Right renal pelvis (tissue), 4 donors: ENCODE measurements at places on chromosomes 2 and 18. TPM values are rescaled to one million over a fixed set of nuclear protein-coding genes. Genes with fewer than 3 reads are reported as not detected.

- no peak for DNase-seq
Observed at GRCh38 chr2:234401426-234401825, 95.5 kb downstream of the ARL4C start.

DNA sequence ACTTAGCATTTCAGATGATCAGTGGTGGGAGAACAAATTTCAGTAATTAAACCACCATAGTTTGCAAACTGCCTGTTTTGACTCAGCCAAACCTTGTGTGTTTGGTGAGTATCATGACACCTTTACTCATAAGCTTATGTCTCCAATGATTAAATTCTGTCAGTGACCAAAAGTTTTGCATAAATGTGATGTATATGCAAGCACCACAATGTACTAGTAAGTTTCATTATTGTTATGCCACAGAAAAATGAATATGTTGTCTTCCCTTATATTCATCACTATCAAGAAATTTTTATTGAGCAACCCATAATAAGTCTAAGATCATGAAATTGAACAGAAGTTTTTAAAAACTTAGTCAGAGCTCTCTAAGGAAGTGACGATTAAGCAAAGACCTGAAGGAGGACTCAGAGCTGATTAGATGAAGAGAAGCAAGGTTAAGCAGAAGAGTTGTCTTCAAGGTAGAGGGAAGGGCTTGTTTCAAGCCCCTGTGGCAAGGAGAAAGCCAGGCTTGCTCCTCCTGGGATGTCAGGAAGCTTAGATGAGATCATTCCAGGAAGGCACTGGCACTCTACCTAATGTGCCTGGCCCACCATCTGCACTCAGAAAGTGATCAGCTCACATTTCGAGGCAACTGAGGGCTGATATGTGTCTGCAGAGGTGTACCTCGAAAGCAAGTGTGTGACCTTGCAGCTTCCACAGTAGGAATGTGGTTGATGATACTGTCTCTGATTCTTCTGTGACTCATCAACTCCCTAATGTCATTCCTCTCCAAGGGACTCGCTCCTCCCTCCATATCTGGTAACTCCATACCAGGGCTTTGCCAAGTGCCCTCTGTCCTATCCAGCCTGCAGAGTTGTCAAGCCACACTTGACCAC, 54.7 kb downstream of the KCTD18 start:
- no peak for DNase-seq

DNA sequence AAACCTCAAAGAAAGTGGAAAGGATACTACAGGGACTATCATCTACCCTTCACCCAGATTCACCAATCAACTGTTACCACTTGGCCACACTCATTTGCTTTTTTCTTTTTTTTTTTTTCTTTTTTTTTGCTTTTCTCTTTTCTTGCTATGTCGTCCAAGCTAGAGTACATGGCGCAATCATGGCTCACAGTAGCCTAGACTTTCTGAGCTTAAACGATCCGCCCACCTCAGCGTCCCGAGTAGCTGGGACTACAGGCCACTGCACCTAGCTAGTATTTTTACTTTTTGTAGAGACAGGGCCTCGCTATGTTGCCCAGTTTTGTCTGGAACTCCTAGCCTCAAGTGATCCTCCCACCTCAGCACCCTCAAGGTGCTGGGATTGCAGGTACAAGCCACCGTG, 24.0 kb downstream of the BIN1 start:
- DNase-seq = no peak

DNA sequence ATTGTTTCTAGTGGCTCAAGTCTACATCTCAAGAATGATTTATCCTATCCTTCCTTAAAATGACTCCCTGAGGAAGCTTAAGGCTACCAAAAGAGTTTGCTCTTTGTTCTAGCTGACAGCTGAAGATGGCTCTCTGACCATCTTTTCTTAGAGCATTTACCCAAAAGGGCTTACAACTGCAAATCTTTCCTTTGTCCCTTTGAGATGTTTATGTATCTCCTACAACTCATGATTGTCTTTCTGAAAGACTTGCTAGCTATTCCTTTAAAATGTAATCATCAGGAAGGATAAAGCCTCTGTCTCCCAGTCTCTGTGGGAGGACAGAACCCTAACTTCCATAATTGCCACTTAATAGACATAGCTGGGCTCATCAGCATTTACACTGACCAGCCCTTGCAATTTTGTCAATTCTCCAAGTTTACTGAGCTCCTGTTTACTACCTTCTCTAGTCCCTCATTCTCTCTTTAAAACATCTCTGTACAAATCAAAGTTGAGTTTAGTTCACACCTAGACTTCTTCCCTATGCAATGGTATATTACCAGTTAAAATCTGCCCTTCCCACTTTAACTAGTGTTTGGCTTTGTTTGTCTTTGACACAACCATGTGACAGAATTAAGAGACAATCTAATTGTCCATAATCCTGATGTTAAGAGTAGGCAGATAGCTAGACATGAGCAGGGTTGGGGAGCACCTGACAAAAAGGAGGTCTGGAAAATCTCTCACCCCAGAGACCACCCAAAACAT, 188.2 kb downstream of the PTH2R start:
- DNase-seq = no peak

DNA sequence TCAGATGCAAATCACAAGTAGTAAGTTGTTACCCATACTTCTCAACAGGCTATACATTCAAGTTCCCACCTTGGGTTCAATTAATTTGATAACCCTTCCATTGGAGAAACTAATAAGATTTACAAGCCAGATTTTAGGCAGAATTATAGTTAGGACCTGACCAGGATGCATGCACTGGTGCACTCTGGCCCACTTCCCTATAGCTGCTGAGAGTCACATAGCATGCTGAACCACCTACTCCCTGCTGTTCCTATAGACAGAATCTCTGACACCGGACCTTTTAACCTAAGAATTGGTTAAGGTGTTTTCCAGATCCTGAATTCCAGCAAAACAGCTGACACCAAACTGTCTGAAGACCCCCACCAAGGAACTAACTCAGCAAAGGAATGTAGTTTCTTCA, 26.2 kb downstream of the FAM210A start:
- no peak for DNase-seq

- DNase-seq = no peak
Observed at GRCh38 chr18:27715751-27716150, 461.2 kb downstream of the CDH2 start.

Gene CLK1
- polyA plus RNA-seq = 287 TPM

Gene HRH4
- 0.09 TPM for polyA plus RNA-seq

GRCh38 chr2:53848062-53848461, 11.7 kb downstream of the GPR75 start:
- no peak for DNase-seq

Gene TUBA4A
- 60.1 TPM for polyA plus RNA-seq

DNA sequence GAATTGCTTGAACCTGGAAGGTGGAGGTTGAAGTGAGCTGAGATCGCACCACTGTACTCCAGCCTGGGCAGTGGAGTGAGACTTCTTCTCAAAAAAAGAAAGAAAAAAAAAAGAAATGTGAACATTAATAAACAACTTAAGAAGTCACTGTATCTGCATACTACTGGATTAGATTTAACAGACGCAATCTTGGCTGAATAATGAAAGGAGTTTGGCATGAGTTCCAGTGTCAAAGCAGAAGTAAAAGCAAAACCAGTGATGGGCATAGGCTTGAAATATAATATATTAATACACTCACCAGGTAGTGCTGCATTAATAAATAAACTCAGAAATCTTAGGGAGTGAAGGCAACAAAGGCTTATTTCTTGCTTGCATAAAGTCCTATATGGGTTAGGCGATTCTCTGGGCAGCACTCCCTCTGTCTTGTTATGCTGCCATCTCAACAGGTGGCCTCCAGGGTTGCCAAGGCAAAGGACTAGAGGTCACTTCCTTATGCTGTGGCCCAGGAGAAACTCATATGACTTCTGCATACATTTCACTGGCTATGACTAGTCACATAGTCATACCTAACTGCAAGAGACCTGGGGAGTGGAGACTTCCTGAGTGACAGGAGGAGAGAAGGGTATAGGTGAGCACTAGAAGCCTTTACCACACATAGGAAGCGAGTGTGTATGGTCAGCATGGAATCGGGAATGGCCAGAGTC, 296.2 kb upstream of the SPRED2 start:
- DNase-seq = no peak

DNA sequence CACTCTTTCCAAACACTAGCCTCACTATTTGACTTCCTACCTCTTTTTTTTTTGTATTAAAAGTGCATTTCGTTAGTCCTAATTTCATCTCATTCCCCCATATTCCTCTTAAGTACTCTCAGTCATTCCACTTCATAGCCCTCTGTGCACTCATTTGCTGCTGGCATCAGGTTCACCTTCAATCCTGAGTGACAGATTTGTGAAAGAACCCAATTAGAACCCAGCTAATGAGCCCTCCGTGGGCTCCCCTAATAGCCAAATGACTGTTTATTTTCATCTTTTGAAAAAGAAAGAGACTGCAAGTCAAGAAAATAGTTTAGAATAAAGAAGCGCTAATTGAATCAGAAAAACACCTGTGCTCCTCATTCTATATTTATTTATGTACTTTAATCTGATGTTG, 512.1 kb upstream of the LRATD1 start:
- no peak for DNase-seq

- DNase-seq = no peak
Observed at GRCh38 chr2:63614448-63614968, 25.7 kb downstream of the MDH1 start.

Gene CMPK2
- polyA plus RNA-seq = 4.6 TPM

GRCh38 chr2:129906139-129906860, 73.2 kb upstream of the RAB6C start:
- DNase-seq = no peak
